ENCODE measurements at places on chromosomes 4 and X. TPM values are rescaled to one million over a fixed set of nuclear protein-coding genes. Genes with fewer than 3 reads are reported as not detected.

The TREX2 gene
- 1.8 TPM for total RNA-seq

The DGKK gene
- total RNA-seq, result not detected

The WDFY3 gene
- total RNA-seq, result 8.3 TPM

The LYAR gene
- total RNA-seq, result 26.3 TPM

The ITM2A gene
- total RNA-seq, result not detected

The EDA gene
- total RNA-seq, result 0.60 TPM

The ATP8A1 gene
- 0.05 TPM for total RNA-seq

Data from A549 treated with Hydrocortisone at 1 μM for 4 hours (cell line).